ENCODE measurements at places on chromosomes 11 and 22.

DNA sequence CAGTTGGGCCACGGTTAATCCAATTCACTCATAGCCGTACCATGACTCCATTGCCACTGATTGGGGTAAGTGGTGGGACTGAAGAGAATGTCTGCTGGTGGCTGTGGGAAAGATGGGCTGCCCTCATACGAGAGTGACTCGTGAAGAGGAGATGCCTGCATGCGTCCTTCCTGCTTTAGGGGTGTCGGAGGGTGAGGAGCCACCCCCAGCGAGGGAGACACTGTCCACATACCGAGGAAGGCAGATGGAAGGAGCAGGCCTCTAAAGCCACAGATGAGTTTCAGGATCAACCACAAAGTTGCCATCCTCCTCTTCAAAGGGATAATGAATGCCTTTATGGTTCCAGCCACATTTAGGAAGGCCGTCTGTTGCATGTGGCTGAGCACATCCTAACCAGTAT lies 83.2 kb downstream of the GRIK4 start:
- DNase-seq: no peak

DNA sequence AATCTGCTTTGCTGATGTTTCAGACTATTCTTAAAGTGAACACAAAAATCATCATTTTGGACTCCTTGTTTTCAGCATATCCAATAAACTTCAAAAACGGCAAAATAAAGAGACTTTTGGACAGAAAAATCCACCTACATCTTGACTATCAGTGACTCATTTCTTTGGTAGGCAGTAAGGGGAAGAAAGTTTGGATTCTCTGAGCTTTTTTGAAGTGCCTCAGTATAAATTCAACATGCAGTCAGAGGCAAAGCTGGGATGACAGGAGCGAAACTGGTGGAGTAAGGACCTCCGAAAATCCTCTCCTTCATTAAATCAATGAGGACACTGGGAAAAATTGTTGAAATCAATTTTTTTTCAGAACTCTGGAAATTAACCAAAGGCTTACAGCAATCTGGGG lies 29.7 kb downstream of the EFCAB6 start:
- DNase-seq: no peak

GRCh38 chr11:103587901-103588788 lies 448.3 kb upstream of the DDI1 start:
- no peak for DNase-seq

DNA sequence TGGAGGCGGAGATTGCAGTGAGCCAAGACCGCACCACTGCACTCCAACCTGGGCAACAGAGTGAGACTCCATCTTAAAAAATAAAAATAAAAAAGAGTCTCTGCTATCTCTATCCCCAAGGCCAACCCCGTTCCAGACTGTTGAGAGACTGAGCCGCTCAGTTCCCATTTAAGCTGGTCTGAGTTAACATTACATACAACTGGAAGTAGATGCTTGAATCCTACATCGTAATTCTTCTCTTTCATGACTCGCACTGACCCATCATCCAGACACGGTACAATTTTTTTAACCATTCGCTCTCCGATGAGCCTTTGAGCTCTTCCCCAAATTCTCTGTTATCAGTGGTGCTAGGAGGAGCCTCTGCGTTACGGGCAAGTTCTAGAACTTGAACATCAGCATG lies 4.9 kb upstream of the CYTH4 start:
- no peak for DNase-seq

GRCh38 chr22:20389288-20389687 lies 4.7 kb upstream of the ZNF74 start:
- DNase-seq: no peak

- no peak for DNase-seq
Measured at GRCh38 chr11:34668583-34669053, 47.7 kb downstream of the EHF start.

DNA sequence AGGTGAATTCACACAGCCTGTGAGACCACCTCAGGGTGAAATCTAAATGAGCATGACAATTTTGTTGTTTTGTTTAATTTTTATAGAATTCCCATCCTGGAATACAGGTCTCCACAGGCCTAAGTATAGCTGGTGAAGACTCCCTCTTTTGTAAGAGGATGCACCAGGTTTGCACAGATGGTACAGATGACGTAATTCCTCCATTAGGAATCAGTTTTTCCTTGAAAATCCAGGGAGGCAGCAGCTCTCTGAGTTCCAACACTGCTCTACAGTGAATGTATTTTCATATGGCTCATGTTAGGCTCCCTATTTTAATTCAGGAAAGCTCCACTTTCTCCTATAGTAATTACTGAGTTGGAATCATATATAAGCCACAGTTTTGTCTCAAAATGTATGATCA lies 47.2 kb downstream of the USP28 start:
- DNase-seq: no peak

DNA sequence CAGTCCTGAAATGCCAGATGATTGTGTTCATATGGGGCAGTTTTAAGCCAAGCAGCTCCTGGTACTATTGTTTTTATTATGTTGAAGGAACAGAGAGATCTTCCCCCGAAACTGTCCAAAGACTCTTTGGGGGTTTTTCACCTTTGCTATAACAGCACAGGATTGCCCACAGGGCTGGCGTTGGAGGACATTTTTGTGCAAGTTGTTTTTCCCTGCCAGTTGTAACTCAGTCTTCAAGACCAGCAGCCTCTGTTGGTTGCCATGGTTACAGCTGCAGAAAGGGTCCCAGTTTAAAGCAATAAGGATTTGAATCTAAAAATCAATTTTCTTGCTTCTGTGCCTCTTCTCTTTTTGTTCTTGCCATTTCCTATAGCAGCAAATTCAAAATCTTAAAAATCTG lies 45.4 kb upstream of the YWHAH start:
- no peak for DNase-seq

- no peak for DNase-seq
Measured at GRCh38 chr11:61264795-61265194, 23.8 kb downstream of the PGA5 start.

GRCh38 chr11:75270896-75271418 lies 30.4 kb downstream of the TPBGL start:
- peak; percentile 23 for DNase-seq

DNA sequence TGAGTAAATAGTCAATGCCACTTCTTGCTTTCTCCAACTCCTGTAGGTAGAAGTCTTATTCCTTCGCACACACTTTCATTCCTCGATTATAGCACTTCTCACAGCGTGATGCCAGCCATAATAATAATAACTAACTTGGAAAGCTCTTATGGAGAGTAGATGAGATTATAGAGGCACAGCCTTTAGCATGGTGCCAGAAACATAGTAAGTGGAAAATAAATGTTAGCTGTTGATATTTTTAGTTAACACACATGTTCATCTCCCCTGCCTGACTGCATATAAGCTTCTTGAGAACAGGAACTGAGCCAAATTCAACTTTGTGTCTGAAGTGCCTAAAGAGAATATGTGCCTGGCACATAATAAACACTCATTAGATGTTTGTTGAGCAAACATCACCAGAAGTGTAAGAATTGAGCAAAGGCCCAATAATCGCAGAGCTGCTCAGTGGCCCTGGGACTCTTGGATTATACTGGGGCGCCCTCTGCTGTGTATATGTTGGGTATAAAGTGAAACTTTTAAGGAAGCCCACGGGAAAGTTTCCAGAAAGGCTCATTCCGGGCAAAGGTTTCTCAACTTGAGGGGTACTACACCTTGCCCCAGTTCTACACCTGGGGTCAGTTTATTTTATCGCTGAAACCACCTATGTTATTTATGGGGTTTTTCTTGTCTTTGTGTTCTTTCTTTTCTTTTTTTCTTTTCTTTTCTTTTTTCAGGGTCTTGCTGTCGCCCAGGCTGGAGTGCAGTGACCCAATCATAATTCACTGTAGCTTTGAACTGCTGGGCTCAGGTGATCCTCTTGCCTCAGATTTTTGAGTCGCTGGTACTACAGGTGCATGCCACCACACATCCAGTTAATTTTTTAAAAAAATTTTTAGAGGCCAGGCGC lies 22.3 kb downstream of the SLN start:
- peak; percentile 53 for DNase-seq

- DNase-seq: peak; percentile 68
Measured at GRCh38 chr11:405954-406795, 8.6 kb downstream of the SIGIRR start.

GRCh38 chr22:39242595-39243438 lies 2.0 kb downstream of the PDGFB start:
- DNase-seq: no peak

DNA sequence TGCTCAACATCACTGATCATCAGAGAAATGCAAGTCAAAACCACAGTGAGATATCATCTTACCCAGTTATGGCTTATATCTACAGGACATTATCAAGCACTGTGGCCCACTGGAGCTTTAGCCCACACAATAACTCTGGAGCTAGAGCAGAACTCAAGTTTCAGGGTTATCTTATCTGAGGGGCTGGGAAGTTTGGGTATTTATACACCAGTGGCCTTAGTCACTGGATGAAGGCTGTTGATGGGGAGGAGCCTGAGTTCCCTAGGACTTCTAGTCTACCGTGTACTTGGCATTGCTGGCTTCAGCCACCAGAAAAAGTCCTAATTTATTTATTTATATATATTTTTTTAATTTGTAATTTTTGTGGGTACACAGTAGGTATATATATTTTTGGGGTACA lies 19.3 kb downstream of the HSD17B12 start:
- no peak for DNase-seq

DNA sequence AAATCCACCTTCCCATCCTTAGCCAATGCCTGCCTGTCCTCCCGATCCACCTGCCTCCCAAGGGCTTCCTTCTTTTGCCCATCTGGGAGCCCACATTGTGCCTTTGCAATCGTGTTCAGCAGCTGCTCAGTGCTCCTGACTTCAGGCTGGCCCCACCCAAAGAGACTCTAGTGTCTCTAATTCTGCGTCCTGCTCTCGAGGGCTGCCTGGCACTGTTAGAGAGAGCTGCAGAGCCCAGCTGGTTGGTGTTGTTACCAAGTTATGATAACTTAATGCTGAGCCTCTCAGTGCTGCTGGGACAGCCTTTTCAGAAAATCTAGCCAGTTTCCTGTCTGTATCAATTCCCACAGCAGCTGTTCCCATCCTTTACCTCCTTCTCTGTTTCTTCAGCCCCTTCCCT lies 69.1 kb downstream of the MICAL2 start:
- DNase-seq: no peak

GRCh38 chr11:69187540-69188065 lies 31.9 kb downstream of the SMIM38 start:
- DNase-seq: no peak

DNA sequence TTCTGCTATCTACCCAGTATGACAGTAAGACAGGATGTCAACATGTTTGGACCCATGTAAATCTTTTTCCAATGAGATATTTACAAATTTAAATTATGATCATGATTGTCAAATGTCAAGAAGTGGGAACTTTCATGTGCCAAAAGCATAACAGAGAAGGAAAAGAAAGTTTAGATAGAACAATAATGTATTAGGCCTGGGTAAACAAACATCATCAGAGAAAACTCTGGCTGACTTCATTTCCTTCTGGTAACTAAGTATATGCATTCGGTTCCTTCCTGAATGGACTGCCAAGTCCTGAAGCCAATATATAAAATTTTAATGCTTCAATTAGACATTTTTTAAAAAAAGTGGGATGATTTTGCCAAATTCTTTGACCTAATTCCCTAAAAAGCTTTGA lies 16.5 kb downstream of the RNF141 start:
- no peak for DNase-seq

GRCh38 chr11:5564259-5565019 lies 16.1 kb upstream of the OR52H1 start:
- no peak for DNase-seq

GRCh38 chr11:81987829-81988472 lies 745.7 kb downstream of the FAM181B start:
- DNase-seq: no peak

DNA sequence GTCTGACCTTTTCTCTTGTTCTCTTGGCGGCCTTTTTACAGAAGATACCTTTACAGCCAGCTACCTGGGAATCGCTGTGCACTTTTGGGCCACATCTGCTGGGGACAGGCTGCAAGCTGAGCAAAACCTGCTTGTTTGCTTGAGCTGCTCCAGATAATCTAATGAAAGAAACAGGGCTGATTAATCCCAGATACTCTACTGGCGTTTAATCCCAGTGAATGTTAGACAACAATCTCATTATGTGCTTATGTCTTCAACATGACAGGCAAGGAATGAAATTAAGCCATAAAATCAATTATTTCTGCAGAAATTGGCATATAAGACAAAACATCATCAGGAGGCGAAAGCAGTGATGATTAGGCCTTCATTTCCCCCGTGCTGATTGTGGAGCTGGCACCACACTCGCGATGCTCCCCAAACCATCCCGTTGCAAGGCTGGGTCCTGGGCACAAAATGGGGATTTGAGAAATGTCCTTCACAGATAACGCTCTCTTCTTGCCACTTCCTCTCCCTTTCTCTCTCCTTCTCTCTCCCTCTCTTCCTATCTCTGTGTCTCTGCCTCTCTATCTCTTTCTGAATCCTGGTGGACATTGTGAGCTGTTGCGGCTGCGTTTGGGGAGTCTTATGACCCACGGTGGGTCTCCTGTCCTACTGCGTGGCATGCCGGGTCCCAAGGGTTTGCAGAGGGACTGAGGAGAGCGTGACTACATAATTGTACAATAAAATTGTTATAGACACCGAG lies 1053.8 kb downstream of the TBC1D22A start:
- DNase-seq: no peak

DNA sequence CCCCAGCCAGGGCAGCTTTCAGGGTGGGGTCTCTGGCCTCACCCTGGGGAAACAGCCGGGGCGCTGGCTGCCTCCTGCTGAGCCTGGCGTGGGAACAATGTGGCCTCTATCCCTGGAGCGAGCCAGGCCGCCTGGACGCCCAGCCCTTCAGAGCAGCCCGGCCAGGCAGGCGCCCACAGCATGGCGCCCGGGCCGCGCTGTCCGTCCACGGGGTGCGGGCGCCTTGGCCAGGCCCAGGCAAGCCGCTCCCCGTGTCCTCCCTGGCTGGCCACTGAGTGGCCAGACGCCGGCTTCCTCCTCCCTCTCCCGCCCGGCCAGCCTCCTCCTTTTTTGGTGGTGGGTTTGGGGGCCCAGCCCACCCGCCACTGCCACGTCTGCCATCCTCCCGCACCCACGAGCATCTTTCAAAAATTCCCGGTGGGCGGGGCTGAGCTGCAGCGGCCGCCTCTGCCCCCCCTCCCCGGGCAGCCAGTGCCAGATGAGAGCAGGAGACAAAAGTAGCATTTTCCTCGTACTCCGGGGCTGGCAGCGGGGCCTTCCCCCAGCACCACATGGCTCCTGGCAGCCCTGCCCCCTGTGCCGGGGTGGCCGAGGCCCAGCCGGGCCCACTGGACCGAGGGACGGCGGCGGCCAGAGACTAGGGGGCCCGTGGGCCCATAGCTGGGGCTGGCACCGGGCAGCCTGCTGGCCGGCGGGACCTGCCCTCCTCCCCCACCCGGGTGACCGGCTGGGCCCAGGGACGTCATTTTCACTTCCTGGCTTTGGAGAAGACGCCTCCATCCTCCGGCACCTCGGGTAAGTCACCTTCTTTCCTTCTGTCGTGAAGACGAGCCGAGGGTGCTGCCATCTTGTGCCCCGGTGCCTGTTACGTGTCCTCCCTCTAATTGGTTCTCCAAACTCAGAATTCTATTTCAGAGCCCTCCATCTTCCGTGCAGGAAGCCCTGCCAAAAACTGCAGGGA lies 70.2 kb upstream of the PPARA start:
- peak; percentile 88 for DNase-seq

GRCh38 chr11:47631473-47631872 lies 10.9 kb downstream of the MTCH2 start:
- no peak for DNase-seq

All from psoas muscle (tissue), 8 donors.